ENCODE measurements at places on chromosomes 2 and 18.

GRCh38 chr2:22557406-22557805, 827.6 kb upstream of the KLHL29 start:
- DNase-seq = no peak

DNA sequence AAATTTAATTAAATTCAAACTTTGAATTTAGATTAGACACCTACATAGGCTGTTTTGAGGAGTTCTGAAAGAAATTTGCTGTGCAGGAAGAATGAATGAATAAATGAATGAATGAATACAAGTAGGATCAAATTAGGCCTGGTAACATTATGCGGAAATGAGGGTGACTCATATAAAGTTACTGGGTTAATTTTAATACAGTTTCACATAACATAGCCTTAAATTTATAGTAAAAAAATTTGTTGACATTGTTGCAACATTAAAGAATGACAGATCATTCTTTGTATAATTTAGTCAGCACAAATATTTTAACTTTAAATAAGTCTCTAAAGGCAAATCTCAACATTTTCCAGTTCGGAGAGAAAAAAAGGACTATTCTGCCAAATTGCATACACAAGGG, 1293.1 kb upstream of the SLC39A10 start:
- DNase-seq = no peak

GRCh38 chr2:205171261-205171940, 510.9 kb upstream of the NRP2 start:
- DNase-seq = no peak

- no peak for DNase-seq
Measured at GRCh38 chr2:176418768-176419167, 149.5 kb downstream of the MTX2 start.

DNA sequence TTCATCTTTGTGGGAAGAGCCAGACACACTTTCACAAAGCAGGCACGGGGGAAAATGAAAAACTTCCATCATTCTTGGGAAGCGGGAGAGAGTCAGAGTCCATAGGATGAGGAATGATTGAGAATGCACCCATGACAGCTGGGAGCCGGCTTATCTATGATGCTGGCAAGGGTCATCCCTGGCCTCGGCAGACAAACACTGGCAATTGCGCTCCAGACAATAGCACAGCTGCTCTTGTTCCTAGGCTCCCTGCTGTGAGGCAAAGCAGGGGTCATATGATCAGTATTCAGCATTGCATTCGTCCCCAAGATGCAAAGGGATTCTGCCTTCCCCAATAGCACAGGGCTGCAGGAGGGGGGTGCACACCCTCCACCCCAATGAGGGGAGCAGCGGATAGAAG, 33.0 kb downstream of the CYRIA start:
- no peak for DNase-seq

- no peak for DNase-seq
Measured at GRCh38 chr18:12843420-12844350, 40.4 kb downstream of the PTPN2 start.

- no peak for DNase-seq
Measured at GRCh38 chr2:230496891-230497290, 80.9 kb downstream of the SP100 start.

- no peak for DNase-seq
Measured at GRCh38 chr2:177169810-177170514, 42.6 kb upstream of the HNRNPA3 start.

DNA sequence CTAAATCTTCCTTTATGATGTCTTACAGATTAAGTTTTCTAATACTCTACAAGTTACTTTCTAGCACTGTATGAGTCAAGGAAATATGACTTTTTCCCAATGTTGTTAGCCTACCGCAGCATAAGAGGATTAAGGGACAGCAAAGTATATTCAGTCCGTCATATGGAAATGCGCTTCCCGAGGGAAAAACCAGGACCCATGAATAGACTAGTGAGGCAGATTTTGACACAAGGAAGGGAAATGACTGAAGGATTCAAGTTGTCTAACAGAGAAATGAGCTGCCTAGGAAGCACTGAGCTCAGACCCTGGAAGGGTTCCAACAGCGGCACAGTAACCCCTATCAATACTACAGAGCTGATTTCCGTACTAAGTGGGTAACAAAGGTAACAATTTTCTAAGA, 12.0 kb downstream of the SEPTIN10 start:
- no peak for DNase-seq

DNA sequence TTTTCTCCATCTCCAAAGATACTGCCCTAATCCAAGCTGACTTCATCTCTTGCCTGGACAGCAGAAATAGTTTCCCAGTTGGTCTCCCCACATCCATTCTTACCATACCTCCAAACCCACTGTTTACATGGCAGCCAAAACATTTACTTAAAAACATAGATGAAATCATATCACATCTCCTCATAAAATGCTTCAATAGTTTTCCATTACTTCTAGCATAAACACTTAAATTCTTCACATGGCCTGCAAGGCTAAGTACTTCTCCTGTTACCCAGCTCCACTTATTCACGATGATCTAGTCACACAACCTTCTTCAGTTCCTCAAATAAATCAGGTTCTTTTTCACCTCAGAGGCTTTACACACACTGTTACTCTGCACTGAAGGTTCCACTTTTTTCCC, 185.8 kb upstream of the ACVR2A start:
- DNase-seq = no peak

- DNase-seq = no peak
Measured at GRCh38 chr2:205808486-205809121, 126.3 kb downstream of the NRP2 start.

- DNase-seq = no peak
Measured at GRCh38 chr2:234322766-234323465, 174.0 kb downstream of the ARL4C start.

GRCh38 chr18:58671632-58672564, 633 bp downstream of the MALT1 start:
- DNase-seq = peak; percentile 35

GRCh38 chr2:7913974-7914373, 767.9 kb upstream of the ID2 start:
- no peak for DNase-seq

DNA sequence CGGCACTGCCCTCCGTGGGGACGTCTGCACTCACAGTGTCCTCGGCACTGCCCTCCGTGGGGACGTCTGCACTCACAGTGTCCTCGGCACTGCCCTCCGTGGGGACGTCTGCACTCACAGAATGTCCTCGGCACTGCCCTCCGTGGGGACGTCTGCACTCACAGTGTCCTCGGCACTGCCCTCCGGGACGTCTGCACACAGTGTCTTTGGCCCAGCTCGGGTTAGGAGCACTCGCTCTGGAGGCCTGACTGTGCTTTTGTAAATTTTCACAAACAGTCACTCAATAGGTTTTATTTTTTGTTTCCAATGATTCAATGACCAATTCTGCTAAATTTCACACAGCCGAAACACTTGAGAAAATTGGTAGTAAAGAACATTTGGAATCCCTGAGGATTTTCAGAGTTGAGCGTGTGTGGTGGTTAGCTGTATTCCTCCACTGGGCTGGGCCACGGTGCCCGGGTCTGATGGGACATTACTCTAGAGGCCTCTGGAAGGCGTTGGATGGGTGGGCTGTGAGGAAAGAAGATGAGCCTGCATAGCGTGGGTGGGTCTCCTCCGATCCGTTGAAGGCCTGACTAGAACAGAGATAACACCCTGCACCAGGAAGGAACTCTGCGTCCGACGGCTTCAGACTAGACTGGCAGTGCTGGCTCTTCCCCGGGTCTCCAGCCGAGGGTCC, 134.8 kb downstream of the RTP5 start:
- DNase-seq = no peak
